ENCODE measurements at places on chromosomes 6 and 20.
A peak's percentile ranks its signal among the peaks of the same experiment; 100 is the strongest.

- no peak for DNase-seq
These were observed 37.5 kb upstream of the MC3R start for GRCh38 chr20:56211051-56211450.

DNA sequence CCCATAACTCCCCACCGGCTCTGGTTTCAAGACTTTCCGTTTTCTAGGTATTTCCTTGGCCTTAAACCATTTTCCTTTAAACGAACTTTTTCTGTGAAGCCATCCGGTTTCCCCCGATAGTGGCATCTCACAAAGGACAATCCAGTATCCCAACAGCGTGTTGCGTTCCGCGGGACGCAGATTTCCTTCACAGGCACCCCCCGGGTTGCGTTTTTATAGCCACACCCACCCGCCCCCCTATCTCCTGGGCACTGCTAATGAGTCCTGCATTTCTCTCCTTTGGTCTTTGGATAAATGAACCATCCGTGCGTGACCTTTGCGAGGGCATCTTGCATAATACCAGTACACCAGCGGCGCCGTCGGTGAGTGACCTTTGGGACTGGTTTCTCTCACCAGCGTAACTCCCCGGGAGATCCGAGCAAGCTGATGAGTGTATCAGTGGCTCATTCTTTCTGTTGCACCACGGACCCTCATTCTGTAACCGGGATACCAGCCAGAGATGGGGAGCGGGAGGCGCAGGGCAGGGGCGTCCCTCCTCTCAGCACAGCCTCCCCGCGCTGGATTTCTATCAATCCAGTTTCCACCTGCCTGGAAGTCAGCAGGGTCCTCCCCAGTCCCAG lies 586 bp upstream of the NQO2 start:
- no peak for DNase-seq

- no peak for DNase-seq
These were observed 26.1 kb upstream of the GABRR1 start for GRCh38 chr6:89243331-89243629.

DNA sequence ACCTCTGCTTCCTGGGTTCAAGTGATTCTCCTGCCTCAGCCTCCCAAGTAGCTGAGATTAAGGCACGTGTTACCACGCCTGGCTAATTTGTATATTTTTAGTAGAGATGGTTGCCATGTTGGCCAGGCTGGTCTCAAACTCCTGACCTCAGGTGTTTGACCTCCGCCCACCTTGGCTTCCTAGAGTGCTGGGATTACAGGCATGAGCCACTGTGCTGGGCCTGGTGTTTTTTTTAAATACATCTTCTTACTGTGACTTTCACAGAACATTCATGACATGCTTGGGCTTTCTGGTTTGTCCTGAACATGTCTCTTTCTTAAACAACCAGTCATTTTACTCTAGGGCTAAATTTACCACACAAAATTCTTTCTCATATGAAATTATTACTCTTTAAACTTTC lies 34.7 kb upstream of the FAM8A1 start:
- no peak for DNase-seq

GRCh38 chr20:24097506-24098245 lies 109.1 kb upstream of the GGTLC1 start:
- no peak for DNase-seq

- DNase-seq, result no peak
These were observed 9.2 kb upstream of the IL17F start for GRCh38 chr6:52253494-52253893.

GRCh38 chr6:70375882-70376281 lies 37.4 kb upstream of the FAM135A start:
- no peak for DNase-seq

DNA sequence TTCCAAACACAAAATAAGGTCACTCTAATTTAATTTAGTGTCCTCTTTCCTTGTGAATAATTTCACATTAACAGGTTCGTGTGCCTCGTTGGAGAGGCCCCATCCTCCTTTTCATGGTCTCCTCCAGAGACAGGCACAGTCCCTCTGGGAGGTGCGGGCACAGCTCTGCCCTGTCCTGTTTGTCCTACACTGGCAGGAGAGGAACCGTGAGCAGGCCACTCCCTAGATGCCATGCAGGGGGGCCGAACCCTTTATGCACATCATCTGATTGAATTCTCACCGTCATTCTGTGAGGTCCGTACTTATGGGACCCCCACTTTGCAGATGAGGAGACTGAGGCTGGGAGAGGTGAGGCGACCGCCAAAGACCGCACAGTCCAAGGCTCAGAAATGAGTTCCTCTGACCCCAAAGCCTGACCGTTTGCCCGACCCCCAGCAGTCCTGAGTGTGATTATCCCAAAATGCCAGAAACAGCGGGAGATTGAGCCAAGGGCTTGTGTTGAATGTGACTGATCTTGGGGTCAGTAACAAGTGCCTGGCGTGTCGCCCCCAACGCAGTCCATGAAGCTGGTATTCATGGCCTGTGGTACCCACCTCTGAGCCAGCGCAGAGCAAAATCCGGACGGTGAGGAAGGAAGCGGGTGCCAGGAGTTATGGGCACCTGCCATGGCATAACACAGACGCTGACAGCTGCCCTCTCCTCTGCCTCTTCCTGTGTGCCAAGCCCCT lies 43.5 kb downstream of the PMEPA1 start:
- DNase-seq, result peak; percentile 2

GRCh38 chr20:63351811-63352591 lies 9.1 kb downstream of the CHRNA4 start:
- no peak for DNase-seq

GRCh38 chr6:31249184-31249583 lies 22.7 kb downstream of the HLA-C start:
- DNase-seq, result no peak

DNA sequence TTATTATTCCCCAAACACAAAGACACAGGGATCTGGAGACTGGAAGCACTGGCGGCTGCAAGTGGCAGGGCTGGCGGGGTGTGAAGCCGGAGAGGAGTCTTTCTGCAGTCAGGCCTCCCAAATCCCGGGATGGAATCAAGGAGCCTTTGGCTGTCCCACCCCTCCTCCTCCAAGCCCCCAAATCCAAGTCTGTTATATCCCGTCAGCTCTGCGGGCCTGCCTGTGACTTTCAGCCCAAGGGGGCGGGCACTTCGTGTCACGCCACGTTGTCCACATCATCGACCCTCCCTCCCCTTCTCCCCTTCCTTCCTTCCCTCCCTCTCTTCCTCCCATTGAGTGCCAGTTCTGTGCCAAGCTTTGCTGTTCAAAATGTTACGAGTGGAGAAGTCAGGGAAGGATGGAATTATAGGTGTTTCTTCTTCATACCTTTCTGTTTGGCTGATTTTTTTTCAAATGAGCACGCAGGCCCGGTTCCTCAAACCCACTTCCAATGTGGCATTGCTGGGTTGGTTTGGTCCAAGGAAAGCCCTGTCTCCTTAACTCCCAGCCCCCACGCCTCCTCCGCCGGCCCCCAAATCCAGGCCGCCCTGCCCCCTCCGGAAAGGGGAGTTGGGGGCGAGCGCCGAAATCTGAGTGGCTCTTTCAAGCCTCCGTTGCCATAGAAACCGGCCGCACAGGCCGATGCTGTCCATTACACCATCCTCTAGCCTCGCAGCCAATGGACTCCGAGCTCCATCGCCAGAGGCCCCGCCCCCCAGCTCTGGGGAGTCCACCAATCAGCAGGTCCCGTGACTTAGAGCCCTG lies 12.7 kb downstream of the ZCCHC3 start:
- peak; percentile 94 for DNase-seq

DNA sequence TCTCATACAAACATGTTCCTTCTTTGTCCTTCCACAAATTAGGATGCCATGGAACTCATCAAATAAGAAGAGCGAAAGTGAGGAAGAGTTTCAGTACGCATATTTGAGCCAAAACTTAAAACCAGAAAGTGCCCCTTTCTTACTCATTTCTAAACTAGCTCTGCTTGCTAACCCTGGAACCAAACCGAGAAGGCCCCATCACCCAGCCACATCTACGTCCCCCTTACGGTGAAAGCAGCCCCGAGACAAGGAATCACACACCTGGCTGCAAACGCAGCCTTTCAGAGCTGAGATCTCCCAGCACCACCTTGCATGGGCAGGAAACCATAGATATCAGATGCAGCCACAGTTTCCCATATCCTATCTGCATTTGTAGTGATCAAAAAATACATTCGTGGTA lies 28.5 kb downstream of the TRERF1 start:
- no peak for DNase-seq

- DNase-seq, result no peak
These were observed 1199.8 kb upstream of the GJE1 start for GRCh38 chr6:140932909-140933308.

DNA sequence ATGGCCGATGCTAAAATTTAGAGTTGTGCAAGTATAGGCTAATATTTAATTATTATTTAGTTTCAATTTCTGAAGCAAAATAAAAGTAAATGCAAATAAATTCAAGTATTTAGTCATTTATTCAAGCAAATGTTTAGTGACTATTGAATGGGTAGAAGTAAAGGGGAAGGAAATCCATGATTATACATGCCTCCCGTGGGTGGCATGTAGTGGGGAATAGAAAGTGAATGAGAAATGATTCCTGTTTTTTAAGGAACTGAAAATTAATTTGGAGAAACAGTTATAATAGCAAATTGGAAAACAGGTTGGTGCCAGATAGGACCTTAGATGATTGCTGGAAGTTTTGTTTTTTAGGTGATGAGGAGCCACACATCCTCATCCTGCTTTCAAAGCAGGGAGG lies 35.4 kb downstream of the FAM229B start:
- DNase-seq, result no peak

- no peak for DNase-seq
These were observed 160.4 kb upstream of the PRDM1 start for GRCh38 chr6:105925706-105926105.

DNA sequence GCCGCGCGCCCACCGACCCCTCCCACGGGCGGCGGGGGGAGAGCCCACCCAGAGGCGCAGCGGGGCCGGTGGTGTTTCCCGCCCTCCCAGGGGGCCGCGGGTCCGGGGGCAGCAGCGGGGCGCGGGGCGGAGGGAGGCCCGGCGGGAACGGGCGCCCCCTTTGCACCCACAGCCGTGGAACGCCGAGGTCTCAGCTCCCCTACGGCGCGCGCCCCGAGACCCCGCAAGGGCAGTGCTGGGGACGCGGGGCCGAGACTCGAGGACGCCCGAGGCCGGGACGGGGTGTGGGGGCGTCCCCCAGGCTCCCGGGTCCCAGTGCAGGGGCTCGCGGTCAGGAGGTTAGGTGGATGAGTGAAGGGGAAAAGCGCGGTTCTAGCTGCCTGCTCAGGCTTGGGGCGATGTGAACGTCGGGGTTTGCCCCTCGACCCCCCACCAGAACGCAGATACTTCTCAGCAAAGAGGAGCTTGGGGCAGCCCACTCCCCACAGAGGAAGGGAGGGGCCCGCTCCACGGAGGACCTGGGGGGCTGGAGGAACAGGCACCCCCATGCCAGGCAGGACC lies 65.5 kb upstream of the BHLHE23 start:
- no peak for DNase-seq

DNA sequence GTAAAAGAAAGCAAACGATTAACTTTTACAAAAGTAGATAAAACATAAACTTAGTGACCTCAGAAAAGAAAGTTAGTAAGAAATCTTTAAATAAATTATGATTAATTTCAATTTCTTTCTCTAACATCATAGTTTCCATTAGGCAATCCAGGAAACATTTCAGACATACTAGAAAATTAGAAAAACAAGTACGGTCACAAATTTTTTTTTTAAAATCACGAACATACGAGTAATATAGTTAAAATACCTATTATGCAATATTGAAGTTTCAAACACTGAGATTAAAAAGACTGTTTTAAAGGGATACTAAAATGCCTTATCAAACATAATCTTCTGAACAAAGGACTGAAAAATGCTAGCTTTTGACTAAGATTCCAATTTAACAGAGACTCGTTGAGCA lies 26.2 kb downstream of the NOL7 start:
- DNase-seq, result no peak

- no peak for DNase-seq
These were observed 48.3 kb downstream of the RREB1 start for GRCh38 chr6:7155871-7156579.

- DNase-seq, result no peak
These were observed 42.5 kb upstream of the ADGRF1 start for GRCh38 chr6:47084610-47085009.

DNA sequence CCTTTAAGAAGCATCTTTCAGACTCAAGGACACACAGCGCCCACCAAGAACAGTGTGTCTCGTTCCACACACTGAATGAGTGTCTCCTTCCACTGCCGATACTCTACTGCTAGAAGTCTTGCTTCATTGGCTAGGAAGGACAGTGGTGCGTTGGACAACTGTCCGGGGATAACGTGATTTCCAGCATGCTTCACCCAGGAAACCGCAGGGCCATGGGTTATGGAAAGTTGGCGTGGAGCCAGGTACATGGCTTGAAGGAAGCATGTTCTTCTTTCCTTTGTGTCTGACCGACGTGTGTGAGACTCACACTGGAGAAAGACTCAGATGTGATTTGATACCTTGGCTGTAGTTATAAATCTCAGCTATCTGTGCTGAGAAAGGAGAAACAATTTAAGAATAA lies 73.2 kb downstream of the SMOC2 start:
- DNase-seq, result no peak

GRCh38 chr20:1651268-1652058 lies 6.1 kb downstream of the SIRPG start:
- no peak for DNase-seq

GRCh38 chr20:41110930-41111577 lies 26.3 kb upstream of the PLCG1 start:
- DNase-seq, result no peak

- no peak for DNase-seq
These were observed 11.1 kb upstream of the LCA5 start for GRCh38 chr6:79548304-79548703.

GRCh38 chr6:96621983-96622382 lies 59.1 kb downstream of the FHL5 start:
- no peak for DNase-seq

GRCh38 chr6:30686009-30686907 lies at the start of gene PPP1R18:
Gene PPP1R18, minus strand, starts transcription at chr6:30686645. Its CDS starts 627 bp downstream, at chr6:30686018.
- DNase-seq, result peak; percentile 79
